ENCODE measurements at places on chromosomes 13 and 19.

DNA sequence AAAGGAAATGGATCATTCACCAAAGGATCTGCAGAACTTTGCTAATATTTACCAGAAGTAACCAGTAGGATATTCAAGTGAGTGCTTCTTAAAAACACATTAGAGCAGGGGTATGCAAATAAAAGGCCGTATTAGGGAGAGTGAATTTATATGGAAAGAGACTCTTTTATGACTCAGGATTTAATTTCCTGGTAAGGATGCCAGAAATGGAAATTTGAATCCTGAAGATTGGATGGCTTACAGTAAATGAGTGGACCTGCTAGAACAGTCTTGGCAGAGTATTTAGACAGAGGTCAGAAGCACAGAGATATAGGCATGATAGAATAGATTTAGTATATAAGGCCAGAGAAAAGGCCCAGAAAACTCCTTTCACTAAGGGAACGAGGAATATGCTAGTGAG lies 201.6 kb downstream of the SLITRK5 start:
- H3K36me3 ChIP-seq: no peaks in the 10 kb centered on the region
- no peak overlapping the region for H3K27ac ChIP-seq
- H3K4me3 ChIP-seq: no peak overlapping the region
- no peaks in the 10 kb centered on the region for H3K27me3 ChIP-seq
- DNase-seq: no peak

DNA sequence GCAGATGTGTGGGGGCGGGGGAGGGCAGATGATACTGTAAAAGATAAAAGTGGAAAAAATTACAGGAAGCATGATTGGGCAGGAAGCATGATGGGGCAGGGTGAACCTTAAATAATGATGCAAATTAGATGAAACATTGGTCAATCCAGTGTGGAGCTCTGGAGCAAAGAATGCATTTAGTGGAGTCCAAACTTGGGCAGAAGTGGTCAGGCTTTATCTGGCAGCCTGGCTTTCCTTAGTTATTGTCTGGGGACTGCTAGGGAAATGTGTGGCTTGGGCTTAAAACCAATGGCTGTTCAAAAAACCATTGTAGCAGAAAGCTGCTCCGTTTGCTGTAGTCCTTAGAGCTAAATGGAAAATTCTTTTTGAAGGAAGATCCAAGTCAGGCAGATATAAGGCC lies 1077.3 kb upstream of the MIR17HG start:
- no peak for DNase-seq
- no peaks in the 10 kb centered on the region for H3K36me3 ChIP-seq
- no peaks in the 10 kb centered on the region for H3K4me1 ChIP-seq
- H3K27ac ChIP-seq: no peak overlapping the region
- no peak overlapping the region for H3K4me3 ChIP-seq

- H3K4me1 ChIP-seq: peaks cover 2% of the 10 kb centered on the region
- DNase-seq: no peak
- H3K4me3 ChIP-seq: no peak overlapping the region
- no peak overlapping the region for H3K27ac ChIP-seq
- peaks cover 10% of the 10 kb centered on the region for H3K27me3 ChIP-seq
These were observed 992 bp upstream of the ADGRE1 start for GRCh38 chr19:6886277-6886897.

DNA sequence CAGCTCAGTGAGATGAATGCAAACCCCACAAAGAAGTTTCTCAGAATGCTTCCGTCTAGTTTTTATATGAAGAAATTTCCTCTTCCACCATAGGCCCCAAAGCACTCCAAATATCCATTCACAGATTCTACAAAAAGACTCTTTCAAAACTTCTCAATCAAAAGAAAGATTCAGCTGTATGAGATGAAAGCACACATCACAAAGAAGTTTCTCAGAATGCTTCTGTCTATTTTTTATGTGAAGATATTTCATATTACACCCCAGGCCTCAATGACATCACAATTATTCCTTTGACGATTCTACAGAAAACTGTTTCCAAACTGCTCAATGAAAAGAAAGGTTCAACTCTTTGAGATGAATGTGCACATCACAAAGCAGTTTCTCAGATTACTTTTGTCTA lies 1819.4 kb downstream of the UQCRFS1 start:
- H3K27me3 ChIP-seq: no peaks in the 10 kb centered on the region
- H3K27ac ChIP-seq: no peak overlapping the region
- no peaks in the 10 kb centered on the region for H3K4me1 ChIP-seq
- no peak for DNase-seq
- H3K4me3 ChIP-seq: no peak overlapping the region

GRCh38 chr19:6564393-6564792 lies 26.6 kb downstream of the CD70 start:
- H3K4me3 ChIP-seq: no peak overlapping the region
- H3K27ac ChIP-seq: no peak overlapping the region
- H3K27me3 ChIP-seq: peaks cover 2% of the 10 kb centered on the region

- H3K27me3 ChIP-seq: peaks cover 7% of the 10 kb centered on the region
- H3K36me3 ChIP-seq: no peaks in the 10 kb centered on the region
- no peak for DNase-seq
- no peak overlapping the region for H3K4me3 ChIP-seq
These were observed 64.0 kb upstream of the TNFRSF19 start for GRCh38 chr13:23506071-23506806.

DNA sequence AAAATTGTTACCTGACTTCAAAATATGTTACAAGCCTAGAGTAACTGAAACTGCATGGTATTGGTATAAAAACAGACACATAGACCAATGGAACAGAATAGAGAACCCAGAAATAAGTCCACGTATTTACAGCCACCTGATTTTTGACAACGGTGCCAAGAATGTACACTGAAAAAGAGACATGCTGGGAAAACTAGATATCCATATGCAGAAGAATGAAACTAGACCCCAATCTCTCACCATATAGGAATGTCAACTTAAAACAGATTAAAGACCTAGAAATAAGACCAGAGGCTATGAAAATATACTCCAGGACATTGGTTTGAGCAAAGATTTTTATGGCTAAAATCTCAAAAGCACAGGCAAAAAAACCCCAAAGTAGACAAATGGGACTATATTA lies 76.5 kb downstream of the LATS2 start:
- H3K27me3 ChIP-seq: peaks cover 3% of the 10 kb centered on the region
- no peaks in the 10 kb centered on the region for H3K4me1 ChIP-seq
- no peak overlapping the region for H3K27ac ChIP-seq
- no peak for DNase-seq
- H3K4me3 ChIP-seq: no peak overlapping the region

- DNase-seq: no peak
- no peaks in the 10 kb centered on the region for H3K36me3 ChIP-seq
- H3K27me3 ChIP-seq: peaks cover 19% of the 10 kb centered on the region
- no peak overlapping the region for H3K27ac ChIP-seq
- H3K4me1 ChIP-seq: peaks cover 9% of the 10 kb centered on the region
These were observed 1.5 kb downstream of the SPATA13 start for GRCh38 chr13:24161980-24162525.

DNA sequence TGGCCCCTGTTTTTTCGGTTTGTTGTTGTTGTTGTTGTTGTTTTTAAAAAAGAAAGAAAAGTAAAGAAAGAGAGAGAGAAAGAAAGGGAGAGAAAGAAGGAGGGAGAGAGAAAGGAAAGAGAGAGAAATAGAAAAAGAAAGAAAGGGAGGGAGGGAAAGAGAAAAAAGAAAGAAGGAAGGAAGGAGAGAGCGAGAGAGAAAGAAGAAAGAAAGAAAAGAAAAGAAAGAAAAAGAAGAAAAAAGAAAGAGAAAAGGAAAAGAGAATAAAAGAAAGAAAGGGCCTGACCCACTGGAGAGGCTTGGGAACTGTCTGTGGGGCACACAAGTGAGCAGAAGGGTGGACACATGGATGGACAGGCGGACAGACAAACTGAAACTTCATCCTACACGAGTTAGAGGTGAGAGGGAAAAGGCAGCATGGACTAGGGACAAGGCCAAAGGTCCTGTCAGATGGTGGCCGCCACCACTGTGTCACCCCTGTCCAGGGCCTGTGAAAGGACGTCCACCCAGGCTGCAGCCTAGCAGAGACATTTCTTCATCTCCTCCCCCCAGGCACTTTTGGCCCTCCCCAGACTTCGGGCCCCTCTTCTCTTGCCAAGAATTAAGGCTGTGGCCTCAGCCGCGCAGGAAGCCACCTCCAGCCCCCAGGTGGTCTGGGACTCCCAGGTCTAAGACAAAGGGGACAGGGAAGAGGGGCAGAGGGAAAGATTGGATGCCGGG lies 9.1 kb upstream of the BCAM start:
- DNase-seq: no peak
- H3K27me3 ChIP-seq: peaks cover 15% of the 10 kb centered on the region
- H3K27ac ChIP-seq: no peak overlapping the region
- H3K4me3 ChIP-seq: no peak overlapping the region

DNA sequence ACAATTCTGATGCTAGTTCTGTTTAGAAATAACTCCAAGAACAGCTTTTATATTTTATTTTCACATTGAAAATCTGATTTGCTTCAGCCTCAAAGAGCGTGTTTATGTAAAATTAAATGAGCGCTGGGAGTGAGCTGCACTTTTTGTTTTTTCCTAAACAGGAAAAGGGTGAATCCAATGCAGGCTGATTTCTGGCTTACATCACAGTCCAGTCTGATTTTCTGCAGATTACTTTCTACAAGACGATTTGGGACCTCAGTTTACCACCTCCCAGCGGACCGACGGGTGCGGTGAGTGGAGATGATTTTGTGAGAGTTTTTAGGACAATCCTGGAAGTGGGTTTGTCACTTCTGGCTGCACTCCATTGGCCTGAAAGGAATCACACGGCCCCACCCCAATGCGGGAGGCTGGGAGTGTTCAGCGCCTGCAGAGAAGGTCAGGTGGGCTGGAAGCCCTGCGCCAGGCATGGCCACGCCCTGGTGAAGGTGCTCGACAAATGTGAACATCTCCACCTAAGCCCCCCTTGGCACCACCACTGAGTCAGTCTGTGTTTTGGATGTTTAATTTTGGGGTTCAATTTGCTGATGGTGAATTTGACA lies 90.1 kb downstream of the ANKRD10 start:
- H3K27ac ChIP-seq: no peak overlapping the region
- no peak overlapping the region for H3K4me3 ChIP-seq
- peaks cover 3% of the 10 kb centered on the region for H3K4me1 ChIP-seq
- H3K36me3 ChIP-seq: no peaks in the 10 kb centered on the region
- no peak for DNase-seq

DNA sequence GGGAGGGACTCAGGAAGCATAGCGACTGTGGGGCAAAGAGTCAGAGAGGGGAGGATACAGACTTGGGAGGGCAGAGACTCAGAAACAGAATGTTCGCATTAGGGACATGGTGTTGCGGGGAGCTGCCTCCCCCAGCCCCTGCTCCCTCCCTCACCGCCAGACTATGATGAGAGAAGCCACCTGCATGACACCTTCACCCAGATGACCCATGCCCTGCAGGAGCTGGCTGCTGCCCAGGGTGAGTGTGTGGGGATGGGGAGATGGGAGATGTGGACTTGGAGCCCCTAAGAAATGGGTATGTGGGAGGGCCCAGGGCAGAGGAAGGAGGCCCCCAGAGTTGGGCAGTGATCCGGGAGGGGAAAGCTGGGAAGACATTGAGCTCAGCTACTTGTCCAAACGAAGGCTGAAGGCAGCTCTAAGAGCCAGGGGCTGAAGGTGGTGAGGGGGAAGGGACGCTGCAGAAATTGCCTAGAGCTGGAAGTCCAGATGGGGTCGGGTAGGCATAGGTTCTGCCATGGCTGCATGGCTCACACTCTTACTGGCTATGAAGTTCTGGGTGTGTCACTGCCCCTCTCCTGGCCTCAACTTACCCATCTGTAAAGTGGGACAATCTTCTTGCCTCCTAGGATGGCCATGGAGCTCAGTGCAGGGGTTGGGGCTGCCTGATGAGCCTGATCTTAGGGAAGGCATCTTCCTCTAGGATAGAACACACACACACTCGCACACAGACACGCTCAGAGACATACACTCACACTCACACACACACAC lies 1.4 kb downstream of the SPACA6 start:
- H3K4me1 ChIP-seq: peaks cover 10% of the 10 kb centered on the region
- H3K27ac ChIP-seq: no peak overlapping the region
- H3K36me3 ChIP-seq: no peaks in the 10 kb centered on the region
- no peak overlapping the region for H3K4me3 ChIP-seq

- H3K27ac ChIP-seq: no peak overlapping the region
- no peaks in the 10 kb centered on the region for H3K27me3 ChIP-seq
- no peak for DNase-seq
- H3K36me3 ChIP-seq: no peaks in the 10 kb centered on the region
- no peak overlapping the region for H3K4me3 ChIP-seq
These were observed 40.7 kb upstream of the STARD13 start for GRCh38 chr13:33326246-33326645.

GRCh38 chr13:66087269-66087710 lies 1142.8 kb downstream of the PCDH9 start:
- H3K27me3 ChIP-seq: no peaks in the 10 kb centered on the region
- no peak overlapping the region for H3K4me3 ChIP-seq
- no peaks in the 10 kb centered on the region for H3K4me1 ChIP-seq
- H3K36me3 ChIP-seq: no peaks in the 10 kb centered on the region

DNA sequence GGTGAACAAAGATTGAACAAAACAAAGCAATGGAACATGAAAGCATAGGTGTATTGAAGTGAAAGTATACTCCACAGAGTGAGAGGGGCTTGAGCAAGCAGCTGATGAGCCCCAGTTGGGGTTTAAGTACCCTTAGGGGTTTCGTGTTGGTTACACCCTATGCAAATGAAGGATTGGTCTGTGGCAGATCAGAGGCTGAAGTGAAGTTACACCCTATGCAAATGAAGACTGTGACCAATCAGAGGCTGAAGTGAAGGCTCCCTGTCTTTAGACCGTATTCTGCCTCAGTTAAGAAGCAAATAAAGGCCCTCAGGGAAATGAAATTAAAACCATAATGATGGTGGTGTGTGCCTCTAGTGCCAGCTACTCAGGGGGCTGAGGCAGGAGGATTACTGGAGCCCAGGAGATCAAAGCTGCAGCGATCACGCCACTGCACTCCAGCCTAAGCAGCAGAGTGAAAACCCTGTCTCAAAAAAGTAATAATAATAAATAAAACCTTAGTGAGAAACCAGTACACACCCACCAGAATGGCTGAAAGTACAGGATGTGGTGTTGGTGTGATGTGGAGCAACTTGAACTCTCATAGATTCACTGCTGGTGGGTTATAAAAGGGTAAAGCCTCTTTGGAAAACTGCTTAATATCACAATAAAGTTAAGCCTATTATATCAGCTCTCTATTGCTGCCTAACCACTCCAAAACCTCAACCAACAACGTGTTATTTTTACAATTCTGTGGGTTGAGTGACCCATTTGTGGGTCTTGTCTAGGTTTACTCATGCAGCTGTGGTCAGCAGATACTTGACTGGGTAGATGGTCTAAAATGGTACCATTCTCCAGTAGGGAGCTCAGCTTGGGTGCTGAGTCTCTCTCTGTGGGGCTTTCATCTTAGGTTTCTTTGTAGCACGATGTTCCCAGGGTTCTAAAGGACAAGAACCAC lies 12.8 kb upstream of the UPF3A start:
- peak overlapping the region; percentile 72 for H3K27ac ChIP-seq
- no peak for DNase-seq
- H3K4me1 ChIP-seq: peaks cover 8% of the 10 kb centered on the region
- H3K4me3 ChIP-seq: no peak overlapping the region
- peaks cover 41% of the 10 kb centered on the region for H3K36me3 ChIP-seq
- no peaks in the 10 kb centered on the region for H3K27me3 ChIP-seq

GRCh38 chr13:20420938-20421337 lies 104.7 kb downstream of the CRYL1 start:
- H3K27ac ChIP-seq: no peak overlapping the region
- H3K4me3 ChIP-seq: no peak overlapping the region
- DNase-seq: no peak
- no peaks in the 10 kb centered on the region for H3K27me3 ChIP-seq
